ENCODE measurements at places on chromosomes 6 and 20. TPM values are rescaled to one million over a fixed set of nuclear protein-coding genes. Genes with fewer than 3 reads are reported as not detected.

PPIL6 gene
- total RNA-seq, result 4.2 TPM

GSTA2 gene
- total RNA-seq, result not detected

CYP24A1 gene
- 0.17 TPM for total RNA-seq

SLC22A16 gene
- 0.87 TPM for total RNA-seq

SCAF8 gene
- total RNA-seq, result 38.8 TPM

SLCO4A1 gene
- total RNA-seq, result 63.3 TPM

SLC24A3 gene
- 13.1 TPM for total RNA-seq

CDSN gene
- not detected for total RNA-seq

C6orf118 gene
- total RNA-seq, result not detected

POU5F1 gene
- 2.8 TPM for total RNA-seq

IPCEF1 gene
- 8.8 TPM for total RNA-seq

DEFB132 gene
- total RNA-seq, result not detected

TENT5A gene
- 17.2 TPM for total RNA-seq

SPATA25 gene
- total RNA-seq, result 1.3 TPM

PNLDC1 gene
- total RNA-seq, result 0.49 TPM

SLC35B3 gene
- 16.9 TPM for total RNA-seq

DEFB125 gene
- not detected for total RNA-seq

GRIK2 gene
- 0.38 TPM for total RNA-seq

MANEA gene
- 10.6 TPM for total RNA-seq

BEND6 gene
- total RNA-seq, result 1.2 TPM

CST2 gene
- total RNA-seq, result not detected

TMEM217 gene
- 1.8 TPM for total RNA-seq

PXDC1 gene
- total RNA-seq, result 70.8 TPM

CST5 gene
- 0.55 TPM for total RNA-seq

ANGPT4 gene
- total RNA-seq, result 0.81 TPM

TBX18 gene
- 1.0 TPM for total RNA-seq

MAP7 gene
- 23.2 TPM for total RNA-seq

BPIFB1 gene
- 0.67 TPM for total RNA-seq

DEFB126 gene
- total RNA-seq, result not detected

CDYL gene
- 40.8 TPM for total RNA-seq

MCCD1 gene
- total RNA-seq, result not detected

TRIM10 gene
- total RNA-seq, result not detected

THBD gene
- 104 TPM for total RNA-seq

BPIFB2 gene
- total RNA-seq, result not detected

MICB gene
- 8.2 TPM for total RNA-seq

SLC52A3 gene
- total RNA-seq, result 3.6 TPM

JPH2 gene
- total RNA-seq, result 7.9 TPM

ZNF341 gene
- total RNA-seq, result 4.8 TPM

MEP1A gene
- total RNA-seq, result not detected

SLC17A3 gene
- total RNA-seq, result not detected

Data from upper lobe of right lung (tissue), 1 donor.